Endothelial cell (in vitro differentiated cells): ENCODE measurements at places on chromosomes 2 and 18. TPM values are rescaled to one million over a fixed set of nuclear protein-coding genes. Genes with fewer than 3 reads are reported as not detected.

The ADGRF3 gene
- total RNA-seq = 4.9 TPM

The WDSUB1 gene
- total RNA-seq = 5.4 TPM

The IL1RN gene
- total RNA-seq = not detected

DNA sequence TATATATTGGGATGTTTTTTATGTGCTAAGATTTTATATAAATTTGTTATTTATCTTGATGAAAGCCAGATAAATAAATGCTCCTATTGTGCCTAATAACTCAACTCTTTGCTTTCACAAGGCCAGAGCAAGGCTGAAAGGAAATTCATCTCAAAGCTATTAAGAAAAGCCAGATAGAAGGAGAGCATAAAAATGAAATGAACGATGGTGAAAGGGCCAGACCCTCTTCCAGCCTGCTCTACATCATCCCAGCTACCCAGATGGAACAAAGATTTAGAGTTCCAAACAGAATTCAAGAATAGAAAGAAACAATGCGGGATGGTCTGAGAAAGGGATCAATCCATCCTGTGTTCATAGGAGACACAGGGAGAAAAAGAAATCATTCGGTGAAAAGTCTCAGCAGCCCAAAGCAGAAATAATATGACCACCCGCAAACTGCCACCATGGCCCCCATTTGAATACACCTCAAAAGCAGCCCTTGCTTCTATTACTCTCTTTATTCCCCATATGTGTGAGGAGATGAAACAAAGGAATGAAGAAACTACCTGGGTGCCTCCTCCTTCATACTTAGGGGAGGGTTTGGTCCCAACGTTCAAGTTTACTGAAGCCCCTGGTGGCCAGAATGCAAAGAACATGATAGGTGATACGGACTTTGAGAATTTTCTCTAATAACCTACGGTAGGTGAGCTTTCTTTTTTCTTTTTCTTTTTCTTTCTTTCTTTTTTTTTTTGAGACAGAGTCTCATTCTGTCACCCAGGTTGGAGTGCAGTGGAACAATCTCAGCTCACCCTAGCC is 110.1 kb upstream of the FBXO11 start:
- DNase-seq = no peak
- no peak overlapping the region for H3K27ac ChIP-seq
- peaks cover 9% of the 10 kb centered on the region for H3K4me1 ChIP-seq
- no peaks in the 10 kb centered on the region for H3K27me3 ChIP-seq

DNA sequence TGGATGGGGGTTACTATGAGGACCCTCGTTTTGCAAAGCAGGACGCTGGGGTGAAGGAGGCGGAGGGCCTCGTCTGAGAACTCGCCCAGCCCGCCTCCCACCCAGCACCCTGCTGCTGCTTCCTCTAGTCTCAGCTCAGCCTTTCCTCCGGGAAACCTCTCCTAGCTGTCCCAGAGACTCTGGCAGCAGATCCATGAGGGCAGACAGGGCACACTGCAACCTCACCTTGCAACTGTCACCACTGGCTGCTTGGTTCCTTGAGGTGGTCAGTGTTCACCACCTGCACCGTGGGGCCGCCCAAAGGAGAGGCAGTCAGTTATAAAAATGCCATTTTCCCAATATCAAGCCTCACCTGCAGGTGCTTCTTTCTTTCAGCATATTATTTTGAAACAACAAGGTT is 45.6 kb downstream of the PARD6G start:
- no peak overlapping the region for H3K27ac ChIP-seq
- peaks cover 12% of the 10 kb centered on the region for H3K4me1 ChIP-seq
- H3K4me3 ChIP-seq = no peak overlapping the region

- H3K4me3 ChIP-seq = no peak overlapping the region
- H3K27ac ChIP-seq = no peak overlapping the region
- no peaks in the 10 kb centered on the region for H3K36me3 ChIP-seq
- H3K27me3 ChIP-seq = no peaks in the 10 kb centered on the region
Measured at GRCh38 chr2:149894760-149895159, 307.2 kb upstream of the MMADHC start.
